ENCODE measurements at places on chromosomes 6 and 20.

DNA sequence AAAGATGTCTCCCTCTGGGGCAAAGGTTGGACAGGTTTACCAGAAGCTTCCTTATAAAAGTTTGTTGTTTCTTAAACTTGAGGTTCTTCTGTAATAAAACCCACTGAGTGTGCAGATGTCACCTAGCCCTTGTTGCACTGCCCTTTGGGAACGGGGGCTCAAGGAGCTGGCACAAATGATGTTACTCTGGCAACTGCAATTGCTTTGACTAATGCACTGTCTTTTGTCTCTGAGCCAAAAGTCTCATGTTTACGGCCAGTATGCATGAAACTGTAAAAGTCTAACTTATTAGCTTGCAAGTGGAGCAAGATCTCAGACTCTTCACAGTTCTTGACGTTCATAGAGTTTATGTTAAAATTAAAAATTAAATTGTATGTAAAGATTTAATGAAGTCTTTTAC, 655.7 kb downstream of the EPHA7 start:
- no peak for DNase-seq

DNA sequence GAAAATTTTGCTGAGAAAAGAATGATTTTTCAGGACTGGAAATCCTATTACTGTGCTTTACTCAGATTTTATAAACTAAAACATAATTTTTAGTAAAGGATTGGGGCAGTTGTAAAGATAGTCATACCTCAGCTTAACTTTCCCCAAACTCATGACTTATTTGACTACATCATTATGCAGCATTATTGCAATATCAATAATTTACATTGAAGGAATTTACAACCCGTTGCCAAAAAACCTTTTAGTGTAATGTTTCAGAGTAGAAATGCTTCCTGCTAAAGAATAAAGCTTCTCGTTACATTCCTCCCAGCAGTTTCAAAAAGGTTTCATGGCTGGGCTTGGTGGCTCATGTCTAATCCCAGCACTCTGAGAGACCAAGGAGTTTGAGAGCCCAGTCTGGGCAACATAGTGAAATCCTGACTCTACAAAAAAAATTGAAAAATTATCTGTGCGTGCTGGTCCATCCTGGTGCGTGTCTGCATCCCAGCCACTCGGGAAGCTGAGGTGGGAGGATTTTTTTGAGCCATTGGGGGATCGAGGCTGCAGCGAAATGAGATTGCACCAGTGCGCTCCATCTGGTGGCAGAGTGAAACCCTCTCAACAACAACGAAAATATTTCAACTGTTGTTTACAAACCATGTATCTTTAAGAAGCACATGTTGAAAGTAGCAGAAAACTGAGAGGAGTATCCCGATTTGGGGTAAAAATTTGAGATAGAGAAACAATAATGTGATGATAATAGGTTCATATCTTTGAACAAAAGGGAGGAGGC, 4.4 kb downstream of the AMD1 start:
- no peak for DNase-seq

GRCh38 chr20:36866681-36867495, 9.1 kb upstream of the TLDC2 start:
- no peak for DNase-seq

GRCh38 chr20:13684566-13685222, 46.0 kb upstream of the TASP1 start:
- DNase-seq = no peak

DNA sequence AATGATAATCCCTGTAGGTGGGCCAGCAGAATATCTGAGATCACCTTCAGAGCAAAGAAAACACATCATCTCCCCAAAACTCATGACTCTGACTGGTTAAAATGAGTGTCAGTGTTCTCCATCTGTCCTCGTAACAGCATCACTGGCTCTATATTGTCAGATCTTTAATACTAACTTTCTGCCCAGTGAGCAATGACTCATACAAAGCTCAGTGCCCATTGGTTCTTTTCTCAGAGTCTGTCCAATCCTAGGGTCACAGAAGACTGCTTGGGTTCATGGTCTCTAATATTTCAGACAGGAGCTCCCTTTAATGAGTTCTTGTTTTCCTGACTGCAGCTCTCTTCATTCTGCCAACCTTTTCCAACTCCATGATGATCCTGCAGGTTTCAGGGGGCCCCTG, 36.4 kb downstream of the HLA-DPB1 start:
- DNase-seq = no peak

DNA sequence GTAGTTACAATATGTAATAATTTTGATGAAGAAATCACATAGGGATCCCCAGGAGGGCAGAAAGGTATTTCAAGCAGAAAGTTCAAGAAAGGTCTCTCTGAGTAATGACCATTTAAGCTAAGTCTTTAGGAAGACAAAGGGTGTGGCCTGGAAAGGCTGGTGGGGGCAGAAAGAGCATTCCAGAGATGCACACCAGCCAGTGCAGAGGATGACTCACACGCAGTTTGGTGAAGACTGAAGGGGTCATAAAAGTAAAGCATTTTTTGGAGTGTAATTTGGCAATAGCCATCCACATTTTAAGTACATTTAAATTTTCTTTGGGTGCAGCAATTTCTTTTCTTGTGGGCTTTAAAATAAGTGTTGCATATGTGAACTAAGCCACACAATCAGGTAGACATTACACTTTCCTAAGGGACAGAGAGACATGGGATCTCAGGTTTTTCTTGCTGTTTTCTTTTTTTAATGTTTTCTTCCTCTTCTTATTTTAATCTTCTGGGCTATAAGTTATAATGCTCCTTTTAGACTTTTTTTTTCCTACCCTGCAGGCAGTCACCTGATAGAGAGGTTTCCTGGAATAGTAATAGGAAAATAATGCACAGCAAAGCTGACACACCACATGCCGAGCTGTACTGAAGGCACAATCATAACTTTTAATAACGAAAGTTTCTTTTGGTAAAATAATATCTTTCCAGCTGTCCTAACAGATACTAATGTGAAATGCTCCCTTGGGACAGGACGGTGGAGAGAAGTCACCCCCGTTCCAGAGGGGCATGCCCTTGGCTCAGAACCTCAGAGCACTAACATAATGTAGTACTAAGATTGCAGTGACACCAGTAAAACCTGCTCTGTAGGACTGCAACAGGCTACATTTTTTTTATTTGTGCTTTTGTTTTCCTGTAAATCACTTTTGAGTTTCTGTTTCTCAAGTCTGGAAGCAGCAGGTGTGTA, 49.6 kb upstream of the PTPRK start:
- DNase-seq = no peak

- DNase-seq = no peak
Measured at GRCh38 chr6:25050356-25050755, 114.6 kb upstream of the RIPOR2 start.

GRCh38 chr6:137878486-137879285, 11.6 kb downstream of the TNFAIP3 start:
- DNase-seq = no peak

DNA sequence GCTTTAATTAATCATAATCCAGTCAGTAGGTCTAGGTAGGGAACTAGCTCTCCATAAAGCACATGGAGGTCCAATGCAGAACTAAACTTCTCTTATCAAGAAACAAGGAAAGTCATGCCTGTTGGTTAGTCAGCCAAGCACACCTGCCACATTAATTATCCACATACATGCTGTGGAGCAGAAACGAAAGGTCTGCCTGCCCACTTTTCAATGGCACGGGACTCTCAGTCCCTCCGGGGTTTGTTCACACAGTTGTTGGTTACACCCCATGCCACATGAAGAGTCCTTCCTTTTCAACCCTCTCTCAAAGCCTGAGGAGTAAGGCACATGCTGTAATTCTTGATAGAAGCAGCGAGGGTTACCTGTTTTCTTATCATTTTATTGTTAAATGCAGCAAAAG, 1096.4 kb upstream of the MAP3K7 start:
- DNase-seq = no peak

DNA sequence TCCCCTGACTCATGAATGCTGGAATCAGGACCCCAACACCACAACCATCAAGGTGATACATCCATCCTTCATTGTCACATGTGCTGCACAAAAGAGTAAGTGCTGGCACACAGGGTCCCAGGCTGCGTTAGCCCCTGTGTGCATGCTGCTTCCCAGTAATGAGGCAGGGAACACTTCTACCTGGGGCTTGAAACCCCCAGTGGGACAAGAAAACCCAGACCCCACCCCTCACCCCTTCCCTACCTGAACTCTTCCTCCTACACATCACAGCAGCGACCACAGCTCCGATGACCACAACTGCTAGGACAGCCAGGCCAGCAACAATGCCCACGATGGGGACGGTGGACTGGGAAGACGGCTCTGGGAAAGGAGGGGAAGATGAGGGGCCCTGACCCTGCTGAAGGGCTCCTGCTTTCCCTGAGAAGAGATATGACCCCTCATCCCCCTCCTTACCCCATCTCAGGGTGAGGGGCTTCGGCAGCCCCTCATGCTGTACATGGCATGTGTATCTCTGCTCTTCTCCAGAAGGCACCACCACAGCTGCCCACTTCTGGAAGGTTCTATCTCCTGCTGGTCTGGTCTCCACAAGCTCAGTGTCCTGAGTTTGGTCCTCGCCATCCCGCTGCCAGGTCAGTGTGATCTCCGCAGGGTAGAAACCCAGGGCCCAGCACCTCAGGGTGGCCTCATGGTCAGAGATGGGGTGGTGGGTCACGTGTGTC, 2.0 kb downstream of the HLA-B start:
- no peak for DNase-seq

DNA sequence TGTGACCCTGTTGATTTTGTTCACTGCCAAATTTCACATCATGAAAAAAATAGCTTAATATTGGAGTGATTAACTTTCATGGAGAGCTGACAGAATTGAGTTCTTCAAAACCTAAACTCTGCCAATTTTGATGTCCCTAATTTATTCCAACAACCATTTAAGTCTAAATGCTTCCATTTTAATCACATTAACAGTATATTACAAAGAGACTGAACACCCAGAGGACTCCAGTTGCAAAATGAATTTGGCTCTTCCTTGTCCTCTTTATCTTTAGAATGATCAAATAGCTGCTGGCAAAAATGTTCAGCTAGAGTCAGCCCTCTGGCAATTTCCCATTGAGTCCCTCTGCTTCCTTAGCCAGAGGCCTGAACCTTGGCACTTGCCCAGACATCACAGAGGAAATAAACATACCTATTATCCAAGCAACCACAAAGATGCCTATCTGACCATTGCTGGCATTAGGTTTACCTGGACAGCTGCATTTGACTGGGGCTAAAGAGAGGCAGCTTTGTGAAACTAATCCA, 299.0 kb upstream of the STXBP5 start:
- DNase-seq = no peak

- DNase-seq = no peak
Measured at GRCh38 chr6:4510906-4511640, 265.1 kb upstream of the CDYL start.

DNA sequence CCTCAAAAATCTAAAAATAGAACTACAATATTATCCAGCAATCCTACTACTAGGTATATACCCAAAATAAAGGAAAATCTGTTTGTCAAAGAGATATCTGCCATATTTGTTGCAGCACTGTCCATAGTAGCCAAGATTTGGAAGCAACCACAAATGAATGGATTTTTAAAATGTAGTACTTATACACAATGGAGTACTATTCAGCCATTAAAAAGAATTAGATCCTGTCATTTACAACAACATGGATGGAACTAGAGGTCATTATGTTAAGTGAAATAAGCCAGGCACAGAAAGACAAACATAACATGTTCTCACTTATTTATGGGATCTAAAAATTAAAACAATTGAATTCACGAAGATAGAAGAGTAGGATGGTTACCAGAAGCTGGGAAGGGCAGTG, 135.7 kb upstream of the CCDC28A start:
- DNase-seq = no peak

GRCh38 chr6:130259557-130259956, 36.8 kb upstream of the SAMD3 start:
- DNase-seq = no peak
